Calu3 (cell line): ENCODE measurements at places on chromosomes 2 and 18. TPM values are rescaled to one million over a fixed set of nuclear protein-coding genes. Genes with fewer than 3 reads are reported as not detected.

DNA sequence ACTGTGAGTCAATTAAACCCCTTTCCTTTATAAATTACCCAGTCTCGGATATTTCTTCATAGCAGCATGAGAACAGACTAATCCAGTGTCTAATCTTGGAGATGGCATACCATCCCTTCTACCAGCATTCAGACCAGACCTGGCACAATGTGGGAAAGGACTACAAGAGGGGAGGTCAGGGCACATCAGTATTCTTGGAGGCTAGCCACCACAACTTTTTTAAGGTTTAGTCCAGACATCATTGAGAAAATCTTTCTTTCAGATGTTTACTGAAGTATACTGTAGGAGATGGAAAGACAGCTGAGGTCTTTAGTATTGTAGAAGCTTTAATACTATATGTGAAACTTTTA is 4.0 kb downstream of the RALB start:
- no peaks in the 10 kb centered on the region for H3K27me3 ChIP-seq
- no peak overlapping the region for H3K27ac ChIP-seq
- no peak for DNase-seq
- peaks cover 50% of the 10 kb centered on the region for H3K4me1 ChIP-seq

DNA sequence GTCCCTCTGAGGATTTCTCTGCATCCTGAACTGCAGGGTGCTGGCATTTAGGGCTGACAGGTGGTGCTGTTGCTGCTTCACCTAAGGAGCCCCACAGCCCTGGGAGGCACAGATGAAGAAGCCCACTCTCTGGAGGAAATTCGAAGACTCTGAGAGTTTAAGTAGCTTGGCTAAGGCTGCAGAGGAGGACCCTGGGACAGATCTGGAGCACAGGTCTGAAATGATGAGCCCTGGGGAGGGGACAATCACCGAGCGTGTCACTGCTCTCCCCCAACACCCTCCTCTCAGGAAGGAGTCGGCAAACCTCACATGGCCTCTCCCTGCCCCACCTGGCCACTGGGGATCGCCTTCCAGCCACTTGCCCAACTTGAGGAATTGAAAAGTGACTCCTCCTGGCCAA is 18.6 kb downstream of the CYP27C1 start:
- no peak overlapping the region for H3K4me3 ChIP-seq
- no peak overlapping the region for H3K27ac ChIP-seq
- peaks cover 13% of the 10 kb centered on the region for H3K27me3 ChIP-seq
- DNase-seq = no peak

DNA sequence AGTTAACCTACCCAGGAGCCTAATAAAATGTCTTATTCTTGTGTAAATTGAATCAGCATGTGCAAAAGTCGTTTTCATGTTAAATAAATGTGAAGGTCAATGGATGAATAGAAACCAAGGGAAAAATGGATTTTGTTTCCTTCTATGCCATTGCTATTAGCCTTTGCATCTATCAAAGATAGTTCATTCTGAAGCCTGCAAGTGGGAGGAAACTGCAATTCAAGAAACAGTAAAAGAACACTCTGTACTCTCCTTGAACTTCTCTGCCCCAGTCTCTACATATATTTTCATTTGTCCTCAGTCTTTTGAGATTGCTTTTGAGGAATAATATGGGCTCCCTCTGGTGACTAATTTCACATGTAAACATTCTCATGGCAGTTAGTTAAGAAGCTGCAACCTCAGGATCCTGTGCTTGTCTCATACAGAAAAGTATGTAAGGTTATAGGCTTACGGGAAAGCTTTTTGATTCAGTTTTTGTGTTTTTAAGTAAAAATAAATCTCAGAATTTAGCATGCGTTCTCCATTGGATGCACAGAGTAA is 1590.0 kb upstream of the LRRTM1 start:
- no peak overlapping the region for H3K4me3 ChIP-seq
- no peak for DNase-seq
- peaks cover 12% of the 10 kb centered on the region for H3K4me1 ChIP-seq
- H3K27me3 ChIP-seq = no peaks in the 10 kb centered on the region
- no peaks in the 10 kb centered on the region for H3K36me3 ChIP-seq
- no peak overlapping the region for H3K27ac ChIP-seq

THAP4 gene
- total RNA-seq = 53.6 and 57.5 TPM in 2 replicates

CIB4 gene
- not detected in 2 replicates for total RNA-seq
